ENCODE measurements at places on chromosomes 4 and X.

- DNase-seq, result no peak
Measured at GRCh38 chr4:173119818-173120217, 48.8 kb upstream of the GALNT7 start.

GRCh38 chrX:126170720-126171119 lies 4.6 kb upstream of the DCAF12L2 start:
- DNase-seq, result no peak

DNA sequence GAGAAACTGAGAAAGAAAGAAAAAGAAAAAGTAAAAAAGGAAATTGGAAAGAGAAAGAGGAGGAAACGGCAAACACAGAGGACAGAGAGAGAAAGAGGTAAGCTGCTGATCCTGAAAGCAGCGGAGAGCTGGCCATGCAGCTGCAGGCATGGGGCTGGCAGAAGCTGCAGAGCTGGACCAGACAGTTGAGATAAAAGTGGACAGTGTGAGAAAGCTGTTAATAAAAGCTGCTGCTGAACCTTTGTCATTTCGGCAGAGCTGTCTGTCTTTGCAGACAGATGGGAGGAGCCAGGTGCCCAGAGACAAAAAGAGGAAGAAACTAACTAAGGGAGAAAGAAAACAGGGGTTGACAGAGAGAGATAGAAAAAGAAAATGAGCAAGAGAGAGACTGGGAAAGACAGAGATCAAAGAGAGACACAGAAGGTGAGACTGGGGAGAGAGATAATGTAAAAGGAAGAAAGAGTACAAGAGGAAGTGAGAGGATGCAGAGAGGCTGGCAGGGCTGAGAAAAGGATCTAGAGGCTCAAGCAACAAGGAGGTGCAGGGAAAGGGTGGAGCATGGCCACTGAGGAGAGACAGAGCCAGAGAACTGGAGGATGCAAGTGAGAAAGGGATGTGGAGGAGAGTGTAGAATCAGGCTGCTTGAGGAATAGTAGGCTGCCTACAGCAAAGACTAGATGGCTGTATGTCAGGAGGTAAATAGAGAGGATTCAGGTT lies 376.8 kb upstream of the FGF16 start:
- no peak for DNase-seq

DNA sequence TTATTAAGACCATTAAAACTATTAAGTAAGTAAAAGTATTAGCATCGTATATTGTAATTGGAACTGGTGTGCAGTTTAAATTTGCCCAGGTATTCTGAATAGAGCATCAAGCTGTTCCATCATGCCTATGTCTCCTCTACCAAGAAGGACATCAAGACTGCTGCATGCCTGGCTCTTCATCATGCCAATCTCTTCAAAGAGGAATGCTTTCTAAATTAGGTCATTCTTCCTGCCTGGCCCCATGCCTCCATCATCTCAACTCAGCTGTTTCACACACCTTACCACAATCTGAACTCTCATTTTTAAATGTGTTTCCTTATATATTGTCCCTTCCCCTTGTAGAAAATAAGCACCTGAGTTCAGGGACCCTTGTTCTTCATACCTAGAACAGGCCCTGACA lies 270.5 kb upstream of the PPARGC1A start:
- no peak for DNase-seq

Data from IMR-90 (cell line).